ENCODE measurements at places on chromosomes 4 and X. TPM values are rescaled to one million over a fixed set of nuclear protein-coding genes. Genes with fewer than 3 reads are reported as not detected.

Gene DDIT4L
- total RNA-seq = 0.98 TPM

Gene RPL39
- 1,275 TPM for total RNA-seq

GRCh38 chr4:134043266-134043665 is 158.3 kb downstream of the PABPC4L start:
- no peak for DNase-seq

GRCh38 chr4:24179201-24179840 is 289.5 kb upstream of the PPARGC1A start:
- no peak for DNase-seq

Gene TEC
- 7.7 TPM for total RNA-seq

DNA sequence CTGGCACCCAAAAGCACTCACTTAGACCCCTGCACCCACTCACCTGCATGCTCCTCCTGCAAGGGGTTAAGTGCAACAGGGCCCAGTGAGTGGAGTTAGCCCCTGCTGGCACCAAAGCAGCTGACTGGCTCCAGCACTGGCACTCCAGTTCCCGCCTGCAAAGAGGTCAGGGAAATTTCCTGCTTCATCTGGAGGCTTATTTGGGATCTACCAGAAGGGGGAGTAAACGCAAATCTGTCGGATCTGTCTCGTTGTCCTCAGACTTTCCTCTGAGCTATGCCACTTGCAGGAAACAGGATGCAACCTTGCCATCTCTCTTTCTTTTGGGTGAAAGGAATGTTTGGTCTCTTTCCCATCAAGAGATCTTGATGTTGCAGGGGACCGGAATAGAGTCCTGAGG is 435.6 kb downstream of the PCDH10 start:
- DNase-seq = no peak

DNA sequence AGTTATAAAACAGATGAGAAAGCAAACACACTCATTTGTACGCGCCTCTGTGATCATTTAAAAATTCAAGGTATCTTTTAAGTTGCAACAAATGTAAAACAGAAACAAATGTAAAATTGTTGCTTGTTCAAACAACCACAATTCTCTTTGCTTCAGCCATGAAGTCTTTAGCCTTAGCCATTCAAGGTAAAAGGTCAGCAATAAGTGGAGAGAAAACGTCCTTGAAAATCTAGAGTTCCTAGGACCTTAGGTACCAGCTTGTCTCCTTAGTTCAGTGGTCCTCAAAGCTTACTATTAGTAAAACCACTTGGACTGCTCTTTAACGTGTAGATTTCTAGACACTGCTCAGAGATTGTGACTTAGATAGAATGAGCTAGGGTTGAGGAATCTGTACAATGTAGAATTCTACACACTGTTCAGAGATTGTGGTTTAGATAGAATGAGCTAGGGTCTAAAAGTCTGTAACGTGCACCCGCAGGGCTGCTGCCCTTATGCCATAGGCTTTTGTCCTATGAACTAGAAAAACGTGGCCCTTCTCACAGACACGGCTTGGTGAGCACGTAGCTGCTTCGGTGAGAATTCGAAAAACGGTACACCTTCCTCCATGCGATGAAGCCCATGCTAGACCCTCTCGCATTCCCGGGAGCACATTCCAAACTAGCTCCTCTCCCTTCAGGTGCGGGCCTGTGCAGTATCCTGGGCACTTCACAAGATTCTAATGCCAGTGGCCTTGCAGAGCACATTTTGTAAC is 1.7 kb downstream of the PLAC8 start:
- no peak for DNase-seq

DNA sequence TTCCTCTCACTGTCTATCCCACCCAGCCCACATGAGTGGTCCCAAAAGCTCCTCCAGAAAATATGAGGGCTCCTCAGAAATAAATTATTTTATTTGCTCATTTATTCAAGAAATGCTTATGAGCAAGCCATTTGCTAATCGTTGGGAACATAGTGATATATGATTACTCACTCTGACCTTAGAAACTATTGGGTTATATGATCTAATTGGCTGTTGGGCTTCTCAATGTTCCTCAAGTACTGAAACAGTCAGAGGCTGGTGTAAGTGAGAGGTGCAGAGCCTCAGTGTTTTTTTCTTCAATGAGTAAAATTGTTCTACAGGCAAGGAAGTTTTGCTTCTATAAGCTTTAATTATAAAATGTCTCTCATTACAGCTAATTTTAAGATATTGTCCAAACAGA is 893.8 kb upstream of the INTU start:
- no peak for DNase-seq

Gene CHRDL1
- 95.8 TPM for total RNA-seq

DNA sequence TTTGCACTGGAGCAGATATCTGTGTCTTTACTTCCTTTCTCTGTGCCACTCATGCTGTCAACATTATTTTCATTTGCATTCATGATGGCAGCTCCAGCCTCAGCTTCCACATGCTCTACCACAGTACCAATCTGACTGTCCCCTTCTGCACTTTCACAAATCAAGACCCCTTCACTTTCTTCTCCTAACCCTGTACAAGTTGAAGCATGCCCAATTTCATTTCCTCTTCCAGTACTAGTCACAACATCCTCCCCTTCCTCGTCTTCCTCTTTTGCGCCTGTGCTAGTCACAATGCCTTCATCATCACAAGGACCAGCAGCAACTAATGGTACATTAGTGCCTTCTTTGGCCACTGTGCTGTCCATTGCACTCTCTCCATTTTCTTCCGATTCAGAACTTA is 26.5 kb downstream of the BOD1L1 start:
- no peak for DNase-seq

Gene TEX13C
- not detected for total RNA-seq

GRCh38 chr4:75630174-75630936 is at the start of gene CDKL2:
Gene CDKL2 (minus strand): TSS chr4:75630528. CDS start chr4:75625988, 4,540 bp downstream.
- DNase-seq = peak; percentile 97

DNA sequence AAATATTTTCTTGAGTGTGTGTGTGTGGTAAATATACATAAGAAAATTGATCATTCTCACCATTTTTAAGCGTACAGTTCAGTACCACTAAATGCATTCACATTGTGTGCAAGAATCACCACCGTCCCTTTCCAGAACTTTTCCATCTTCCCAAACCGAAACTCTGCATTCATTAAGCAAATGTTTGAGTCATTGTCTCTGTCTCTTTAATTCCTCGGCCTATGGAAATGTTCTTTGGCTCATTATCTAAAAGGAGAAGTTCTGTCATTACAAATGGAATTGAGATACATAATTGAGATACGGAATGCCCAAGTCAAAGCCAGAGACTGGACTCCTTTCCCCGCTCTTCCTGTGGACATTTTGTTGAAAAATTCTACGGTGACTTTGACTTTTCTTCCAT is 168.9 kb downstream of the DCLK2 start:
- DNase-seq = no peak

- no peak for DNase-seq
These were observed 50.5 kb upstream of the NDST3 start for GRCh38 chr4:117983541-117984365.

Gene HTN3
- not detected for total RNA-seq

Gene RADX
- 2.4 TPM for total RNA-seq

GRCh38 chrX:132022967-132023895 is at the start of gene STK26:
Gene STK26 (plus strand): TSS chrX:132023302. CDS start chrX:132023618, 316 bp downstream.
- peak; percentile 88 for DNase-seq

DNA sequence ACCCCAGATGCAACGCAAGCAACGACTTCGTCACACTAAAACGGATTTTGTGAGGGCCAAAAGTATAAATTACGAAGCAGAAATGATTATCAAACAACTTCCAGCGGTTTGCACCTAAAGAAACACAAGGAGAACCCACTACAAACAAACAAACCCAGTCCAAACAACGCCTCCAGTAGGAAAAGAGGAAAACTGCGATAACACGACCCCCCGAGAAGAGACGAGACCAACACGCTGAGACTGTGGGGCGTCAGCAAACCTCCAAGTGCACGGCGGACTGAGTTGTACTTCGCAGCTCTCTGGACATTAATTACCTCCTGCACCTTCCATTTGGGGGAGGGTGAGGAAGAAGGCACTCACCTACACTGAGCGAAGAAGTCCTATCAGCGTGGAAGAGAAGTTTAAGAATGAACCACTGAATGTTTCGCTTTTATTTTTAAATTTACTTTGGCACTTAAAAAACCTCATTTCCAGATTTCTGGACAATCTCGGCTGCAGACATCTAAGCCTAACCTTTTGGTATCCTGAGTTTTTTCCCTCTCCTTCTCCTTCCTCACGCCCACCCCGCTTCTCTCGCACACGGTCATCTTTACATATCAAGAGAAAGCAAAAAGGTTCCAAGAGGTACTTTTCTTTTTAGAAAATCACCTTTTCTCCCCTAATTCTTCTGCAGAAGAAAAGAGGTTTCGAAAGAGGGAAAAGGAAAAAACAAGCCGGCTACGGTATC is at the start of gene MAB21L2:
Gene MAB21L2 (plus strand): TSS at position 6 of the 727 bp plus-strand sequence. CDS start 879 bp downstream, outside the sequence.
- no peak for DNase-seq

DNA sequence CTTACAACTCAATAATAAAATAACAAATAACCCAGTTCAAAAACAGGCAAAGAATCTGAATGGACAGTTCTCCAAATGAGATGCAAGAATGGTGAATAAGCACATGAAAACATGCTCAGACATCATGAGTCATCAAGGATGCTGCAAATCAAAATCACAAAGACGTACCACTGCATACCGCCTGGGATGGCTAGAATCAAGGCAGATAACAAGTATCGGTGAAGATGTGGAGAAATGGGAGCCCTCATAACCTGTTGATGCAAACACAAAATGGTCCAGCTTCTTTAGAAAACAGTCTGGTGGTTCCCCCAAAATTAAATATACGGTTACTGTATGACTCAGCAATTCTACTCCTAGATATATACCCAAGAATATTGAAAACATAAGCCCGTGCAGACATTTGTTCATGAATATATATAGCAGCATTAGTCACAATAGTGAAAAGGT is 32.5 kb downstream of the AKAP4 start:
- no peak for DNase-seq

Gene CDKN2AIP
- total RNA-seq = 16.7 TPM

DNA sequence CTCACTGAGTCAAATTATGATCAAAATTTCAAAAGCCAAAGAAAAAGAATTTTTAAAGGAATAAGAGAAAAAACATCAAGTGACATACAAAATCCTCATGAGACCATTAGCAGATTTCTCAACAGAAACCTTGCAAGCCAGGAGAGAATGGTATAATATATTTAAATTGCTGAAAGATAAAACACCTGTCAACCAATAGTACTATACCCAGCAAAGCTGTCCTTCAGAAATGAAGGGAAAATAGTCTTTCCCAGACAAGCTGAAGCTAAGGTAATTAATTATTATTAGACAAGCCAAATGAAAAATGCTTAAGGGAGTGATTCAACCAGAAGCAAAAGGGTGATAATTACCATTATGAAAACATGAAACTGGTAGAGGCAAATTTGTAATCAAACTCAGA is 104.2 kb upstream of the TET2 start:
- no peak for DNase-seq

- DNase-seq = no peak
These were observed 23.8 kb upstream of the LIMCH1 start for GRCh38 chr4:41514169-41514568.

DNA sequence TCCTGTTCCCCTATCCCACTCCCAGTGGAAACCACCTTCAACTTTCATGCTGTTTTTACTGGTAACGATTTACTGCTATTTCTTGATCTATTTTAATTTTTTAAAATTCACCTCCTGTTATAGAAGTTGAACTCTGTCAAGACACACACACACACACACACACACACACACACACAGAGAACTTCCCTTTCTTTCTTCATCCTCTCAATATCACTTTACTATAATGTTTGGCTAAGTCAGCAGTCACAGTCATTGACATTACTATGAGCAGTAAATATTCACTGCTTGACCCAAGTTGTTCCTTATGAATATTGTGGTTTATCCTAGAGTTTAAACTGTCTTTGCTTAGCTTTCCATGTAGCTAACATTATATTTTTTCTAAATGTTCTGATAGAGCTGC is 24.0 kb upstream of the SGMS2 start:
- DNase-seq = no peak

- DNase-seq = no peak
These were observed 917.1 kb downstream of the RAPGEF2 start for GRCh38 chr4:160019936-160020335.

DNA sequence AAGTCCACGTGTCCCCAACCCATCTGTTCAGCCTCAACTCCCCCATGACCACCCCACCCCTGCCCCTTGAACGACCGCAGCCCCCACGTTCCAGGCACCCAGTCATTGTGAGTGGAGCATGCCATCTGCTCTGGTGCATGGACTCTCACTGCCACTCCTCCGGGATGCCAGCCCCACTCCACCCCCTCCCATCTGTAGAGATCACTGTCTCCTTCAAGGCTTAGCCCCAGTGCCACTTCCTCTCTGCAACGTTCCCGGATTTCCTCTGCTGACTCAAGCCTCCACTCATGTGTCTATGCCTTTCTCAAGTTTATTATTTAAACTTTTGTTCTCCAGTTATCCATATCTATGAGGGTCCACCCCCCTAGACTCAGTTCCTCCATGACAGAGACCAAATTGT is 54.0 kb downstream of the MAML3 start:
- DNase-seq = peak; percentile 66

GRCh38 chr4:40121515-40121914 is 64.9 kb downstream of the N4BP2 start:
- no peak for DNase-seq

Gene APLN
- total RNA-seq = 7.9 TPM

- no peak for DNase-seq
These were observed 2.8 kb upstream of the TLR8 start for GRCh38 chrX:12903646-12904045.

GRCh38 chrX:9378980-9379696 is 85.7 kb upstream of the TBL1X start:
- DNase-seq = no peak

Gene MAOB
- 38.9 TPM for total RNA-seq

- no peak for DNase-seq
These were observed 83.5 kb downstream of the LNX1 start for GRCh38 chr4:53507671-53508286.

Gene SPANXN4
- total RNA-seq = not detected

GRCh38 chr4:124177647-124178425 is 534.7 kb downstream of the ANKRD50 start:
- no peak for DNase-seq

- DNase-seq = no peak
These were observed 82.6 kb downstream of the HADH start for GRCh38 chr4:108072300-108072699.

DNA sequence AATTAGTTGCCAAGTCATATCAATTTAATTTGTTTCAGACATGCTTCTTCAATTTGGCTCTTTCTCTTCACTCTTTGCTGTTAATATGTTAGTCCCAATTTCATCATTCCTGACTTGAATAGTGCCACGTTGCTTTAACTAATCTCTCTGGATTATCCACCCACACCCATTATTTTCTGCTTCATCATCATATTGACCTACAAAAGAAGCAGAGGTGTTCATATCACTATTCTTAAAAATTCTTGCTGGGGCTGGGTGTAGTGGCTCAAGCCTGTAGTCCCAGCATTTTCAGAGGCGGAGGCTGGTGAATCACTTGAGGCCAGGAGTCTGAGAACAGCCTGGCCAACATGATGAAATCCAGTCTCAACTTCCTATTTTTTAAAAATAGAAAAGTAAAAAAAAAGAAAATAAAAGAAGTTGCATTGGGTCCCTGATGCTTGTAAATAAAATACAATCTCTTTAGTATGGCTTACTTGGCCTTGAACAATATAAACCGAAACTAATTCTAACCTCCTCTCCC is 65.7 kb upstream of the KCNIP4 start:
- no peak for DNase-seq

- DNase-seq = no peak
These were observed 330.3 kb downstream of the TRAM1L1 start for GRCh38 chr4:116755051-116755450.
